Stimulated activated CD8-positive, alpha-beta memory T cell treated with anti-CD3 and anti-CD28 coated beads, Interleukin-7, amount 100 ng/mL, for 1 hour (primary cell): ENCODE measurements at places on chromosomes 2 and 18.

- no peak for DNase-seq
Measured at GRCh38 chr2:191155608-191156071, 4.8 kb upstream of the STAT4 start.

DNA sequence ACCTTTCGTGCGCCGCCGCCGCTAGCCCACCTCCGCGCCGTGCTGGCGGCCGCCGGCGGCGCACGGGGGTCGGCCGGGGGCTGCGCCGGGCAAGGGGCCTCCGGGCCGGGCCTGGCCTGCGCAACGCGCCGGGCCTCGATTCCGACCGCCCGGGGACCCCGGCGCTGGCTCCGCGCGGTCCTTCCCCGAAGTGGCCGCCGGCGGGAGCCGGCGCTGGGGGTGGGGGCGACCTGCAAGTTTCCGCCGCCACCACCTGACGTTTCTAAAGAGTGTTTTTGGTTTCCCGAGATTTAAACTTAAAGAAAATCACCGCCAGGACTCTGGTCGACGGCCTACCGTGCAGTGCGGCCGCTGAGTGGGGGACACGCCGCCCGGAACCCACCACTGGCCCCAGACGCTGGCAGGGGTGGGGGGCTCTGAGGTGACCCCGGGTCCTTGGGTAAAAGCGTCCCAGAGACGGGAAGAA, 3.8 kb upstream of the GATA6 start:
- no peak for DNase-seq

DNA sequence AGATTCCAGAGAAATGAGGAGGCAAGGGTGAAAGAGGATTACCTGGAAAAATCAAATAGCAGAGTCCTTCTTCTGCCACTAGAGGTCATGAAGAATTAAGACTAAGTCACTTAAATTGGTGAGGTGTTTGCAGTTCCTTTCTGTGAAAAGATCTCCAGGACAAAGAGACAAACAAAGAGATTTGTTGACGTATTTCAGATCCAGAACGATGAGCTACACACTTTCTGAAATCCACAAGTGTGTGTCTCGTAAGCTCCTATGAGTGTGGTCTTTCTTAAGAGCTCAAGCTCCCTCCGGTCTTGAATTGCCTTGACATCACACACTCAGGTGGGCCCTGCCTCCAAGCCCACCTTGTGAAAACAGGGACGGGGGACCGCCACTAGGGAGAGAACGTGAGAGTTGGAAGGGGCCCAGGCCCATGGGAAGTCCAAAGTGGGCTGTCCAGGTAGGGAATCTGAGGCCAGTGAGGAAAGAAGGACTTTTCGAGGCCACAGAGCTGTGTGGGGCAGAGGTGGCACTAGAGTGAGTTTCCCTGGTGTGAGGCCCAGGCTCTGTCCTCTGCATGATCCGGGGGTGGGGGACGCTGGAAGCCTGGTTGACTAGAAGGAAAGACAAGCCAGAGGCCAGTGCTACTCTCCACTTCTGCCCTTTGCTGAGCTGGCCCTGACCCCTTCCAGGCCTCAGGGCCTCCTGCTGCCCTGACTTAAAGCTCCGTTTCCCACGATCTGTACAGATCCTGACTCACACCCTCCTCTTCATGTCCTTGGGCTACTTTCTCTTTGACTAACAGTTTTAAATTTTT, 168.1 kb upstream of the NCK2 start:
- no peak for DNase-seq

DNA sequence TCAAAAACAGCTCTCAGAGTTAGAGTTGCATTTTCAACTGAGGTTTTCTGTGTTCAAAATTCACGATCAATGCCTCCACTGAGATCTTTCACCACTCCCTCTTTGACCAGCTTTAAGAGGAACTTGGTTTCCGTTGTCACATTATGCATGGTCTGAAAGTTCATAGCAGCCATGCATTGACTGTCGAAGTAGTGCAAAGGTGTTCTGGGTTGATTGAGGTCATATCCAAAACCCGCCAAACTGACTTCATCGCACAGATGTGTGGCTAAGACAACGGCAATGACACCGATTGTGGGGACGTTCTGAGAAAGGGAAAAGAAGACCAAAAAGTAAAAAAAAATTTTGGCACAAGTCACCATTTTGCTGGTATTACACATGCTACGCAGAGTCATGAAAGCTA, 48.7 kb downstream of the ST3GAL5 start:
- DNase-seq = no peak

DNA sequence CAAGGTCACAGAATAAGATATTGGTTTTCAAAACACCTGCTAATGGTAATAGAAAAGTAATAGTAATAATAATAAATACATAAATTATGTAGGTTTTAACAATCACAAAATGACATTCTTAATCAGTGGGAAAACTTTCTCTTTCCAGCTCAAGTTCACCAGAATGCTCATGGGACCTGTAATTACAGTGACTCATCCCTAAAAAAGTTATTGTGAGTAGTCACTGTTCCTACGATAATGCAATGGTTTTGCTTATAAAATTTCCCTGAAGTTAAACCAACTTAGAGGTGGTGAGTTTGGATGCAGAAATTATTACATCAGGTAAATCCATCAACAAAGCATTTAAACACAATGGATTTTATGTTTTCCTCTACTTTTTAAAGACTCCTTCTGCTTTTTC, 502.3 kb downstream of the PID1 start:
- no peak for DNase-seq

DNA sequence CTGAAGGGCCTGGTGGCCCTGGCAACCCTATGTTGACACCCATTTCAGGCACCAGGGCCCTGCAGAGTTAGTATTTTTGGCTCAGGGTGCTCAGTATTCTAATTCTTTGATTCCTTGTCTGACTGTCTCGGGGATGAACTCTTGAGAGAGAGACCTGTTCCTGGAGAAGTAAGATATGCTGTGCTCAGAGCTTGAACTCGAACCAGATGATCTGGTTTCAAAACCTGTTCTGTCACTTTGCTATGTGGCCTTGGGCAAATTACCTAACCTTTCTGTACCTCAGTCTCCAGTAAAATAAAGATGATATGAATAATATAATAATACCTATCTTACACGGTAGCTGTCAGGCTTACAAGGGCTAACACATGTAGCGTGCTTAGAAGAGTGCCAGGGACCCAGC, 294.2 kb downstream of the DYSF start:
- no peak for DNase-seq

- no peak for DNase-seq
Measured at GRCh38 chr2:144490017-144490416, 29.9 kb downstream of the ZEB2 start.

GRCh38 chr18:598124-598589, 1.4 kb downstream of the CLUL1 start:
- no peak for DNase-seq

DNA sequence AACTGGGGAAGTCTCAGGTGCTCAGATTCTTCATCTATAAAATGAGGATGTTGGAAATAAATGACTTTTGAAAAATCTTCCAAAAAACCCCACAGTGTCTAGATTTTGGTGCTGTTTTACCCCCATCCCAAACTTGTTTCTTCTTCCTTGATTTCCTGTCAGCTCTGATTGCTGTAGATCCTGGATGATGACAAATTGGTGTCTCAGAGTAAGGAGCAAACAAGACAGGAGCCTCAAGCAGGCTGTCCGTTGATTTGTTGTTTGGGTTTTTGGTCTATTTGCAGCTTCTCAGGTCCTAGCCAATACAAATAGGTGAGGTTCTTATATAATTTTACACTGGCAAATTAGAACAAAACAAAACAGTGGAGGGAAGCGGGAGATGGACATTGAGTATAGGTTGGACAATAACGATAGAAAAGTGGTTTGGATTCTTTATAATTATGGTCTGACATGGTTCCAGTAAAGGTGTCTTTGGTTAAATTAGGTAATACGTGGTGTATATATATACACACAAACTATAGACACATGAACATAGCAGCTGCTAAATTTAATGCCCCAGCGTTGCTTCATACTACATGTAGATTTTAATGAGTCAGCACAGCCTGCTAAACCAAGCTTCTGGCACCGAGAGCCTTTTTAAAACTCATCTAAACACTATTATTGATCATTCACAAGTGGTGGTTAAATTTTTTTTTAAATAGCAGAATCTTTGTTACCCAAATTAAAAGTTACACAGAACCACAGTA, 142.5 kb downstream of the FMNL2 start:
- no peak for DNase-seq

DNA sequence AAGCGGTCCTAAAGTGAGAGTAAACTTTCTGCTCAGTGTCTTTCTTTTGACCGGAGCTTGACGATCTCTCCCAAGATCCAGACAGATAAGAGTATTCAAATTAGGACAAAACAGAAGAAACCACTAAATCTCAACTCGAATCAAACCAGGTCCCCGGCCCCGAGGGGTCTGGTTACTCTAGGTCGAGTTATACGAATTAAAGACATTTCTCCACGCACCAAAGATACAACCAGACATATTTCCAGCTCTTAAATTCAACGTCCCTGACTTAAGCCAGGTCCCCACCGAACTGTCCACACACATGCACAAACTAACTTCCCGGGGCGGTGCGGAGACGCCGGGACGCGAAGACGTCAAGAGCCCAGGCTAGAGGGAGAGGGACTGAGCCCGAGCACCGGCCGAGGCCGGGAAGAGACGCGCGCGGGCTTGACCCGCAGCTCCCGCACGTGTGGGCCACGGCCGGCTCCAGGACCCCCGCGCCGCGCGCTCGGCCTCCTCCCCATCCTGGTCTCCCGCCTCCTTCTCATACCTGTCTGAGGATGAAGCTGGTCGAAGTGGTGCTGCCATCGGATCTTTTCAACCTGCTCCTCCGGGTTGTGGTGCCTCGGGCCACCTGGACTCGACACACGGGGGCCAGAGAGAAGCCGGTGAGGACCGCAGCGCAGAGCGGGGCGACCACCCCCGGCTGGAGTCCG, 896 bp downstream of the CACNB4 start:
- no peak for DNase-seq

DNA sequence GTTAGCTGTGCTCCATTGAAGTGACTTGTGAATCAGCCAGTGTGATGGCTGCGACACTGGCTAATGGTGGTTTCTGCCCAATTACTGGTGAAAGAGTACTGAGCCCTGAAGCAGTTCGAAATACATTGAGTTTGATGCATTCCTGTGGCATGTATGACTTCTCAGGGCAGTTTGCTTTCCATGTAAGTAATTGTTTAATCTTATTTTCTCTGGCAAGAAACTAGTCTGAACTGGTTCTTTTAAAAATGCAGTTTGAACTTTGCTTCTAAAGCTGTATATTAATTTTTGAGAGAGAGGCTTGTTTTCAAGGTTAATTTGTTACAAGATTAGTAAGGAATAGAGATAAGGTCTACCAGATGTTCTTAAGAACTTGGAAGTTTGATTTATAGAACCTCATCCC, 46.7 kb downstream of the GLS start:
- DNase-seq = no peak

DNA sequence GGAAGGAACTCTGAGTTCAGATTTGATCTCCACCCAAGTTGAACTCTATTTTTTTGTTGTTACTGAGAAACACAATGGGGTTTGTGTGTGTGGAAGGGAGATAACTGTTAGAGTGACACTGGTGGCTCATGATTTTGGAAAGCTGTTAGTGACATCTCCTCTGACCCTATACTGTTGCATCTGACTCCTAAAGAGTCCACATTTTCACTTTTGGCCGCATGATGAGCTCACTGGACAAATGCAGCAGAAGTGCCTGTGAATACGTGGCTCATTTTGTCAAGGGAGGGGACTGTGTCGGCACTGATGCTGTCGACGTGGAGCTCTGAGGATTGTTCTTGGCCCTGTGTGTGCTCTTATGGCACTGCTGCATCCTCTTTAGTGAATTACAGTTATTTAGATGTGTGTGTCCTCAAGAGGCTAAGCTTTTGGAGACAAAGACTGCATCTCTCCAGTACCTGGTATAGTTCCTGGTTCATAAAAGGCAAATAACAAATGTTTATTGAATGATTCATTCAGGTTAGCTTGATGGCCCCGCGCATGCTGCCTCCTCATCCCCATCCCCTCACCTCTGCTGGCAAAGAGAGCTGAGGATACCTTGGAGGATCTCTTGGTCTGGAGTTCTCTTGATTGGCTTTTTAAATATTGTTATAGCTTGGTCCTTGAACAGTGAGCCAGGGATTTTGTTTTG, 135.4 kb downstream of the PHLPP1 start:
- DNase-seq = no peak

DNA sequence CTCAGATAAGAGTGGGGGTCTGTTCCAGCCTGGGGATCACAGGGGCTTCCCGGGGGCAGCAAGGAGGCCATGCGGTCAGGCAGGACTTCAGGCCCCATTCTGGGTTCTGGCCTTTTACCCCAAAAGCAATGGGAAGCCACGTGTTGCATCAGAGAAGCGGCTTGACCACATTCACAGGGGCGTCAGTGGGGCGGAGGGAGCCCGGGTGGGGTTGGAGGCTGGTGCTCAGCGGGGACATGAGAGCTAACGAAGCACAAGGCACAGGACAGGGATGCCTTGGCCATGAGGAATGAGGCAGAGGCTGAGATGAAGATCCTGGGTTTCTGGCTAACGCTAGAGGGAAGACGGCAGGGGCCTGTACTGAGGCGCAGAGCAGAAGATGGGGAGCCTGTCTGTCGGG, 6.1 kb downstream of the HJURP start:
- no peak for DNase-seq

DNA sequence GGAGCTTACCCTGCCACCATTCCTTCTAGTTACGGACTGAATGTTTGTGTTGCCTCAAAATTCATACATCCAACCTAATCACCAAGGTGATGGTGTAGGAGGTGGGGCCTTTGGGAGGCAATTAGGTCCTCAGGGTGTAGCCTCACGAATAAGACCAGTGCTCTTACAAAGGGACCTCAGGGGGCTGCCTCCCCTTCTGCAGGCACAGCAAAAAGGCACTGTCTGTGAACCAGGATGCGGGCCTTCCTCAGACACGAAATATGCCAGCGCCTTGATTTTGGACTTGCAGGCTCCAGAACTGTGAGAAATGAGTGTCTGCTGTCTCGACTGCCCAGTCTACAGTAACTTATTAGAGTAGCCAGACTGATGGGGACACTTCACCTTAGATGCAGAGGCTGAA, 150.4 kb upstream of the HDAC4 start:
- DNase-seq = no peak

DNA sequence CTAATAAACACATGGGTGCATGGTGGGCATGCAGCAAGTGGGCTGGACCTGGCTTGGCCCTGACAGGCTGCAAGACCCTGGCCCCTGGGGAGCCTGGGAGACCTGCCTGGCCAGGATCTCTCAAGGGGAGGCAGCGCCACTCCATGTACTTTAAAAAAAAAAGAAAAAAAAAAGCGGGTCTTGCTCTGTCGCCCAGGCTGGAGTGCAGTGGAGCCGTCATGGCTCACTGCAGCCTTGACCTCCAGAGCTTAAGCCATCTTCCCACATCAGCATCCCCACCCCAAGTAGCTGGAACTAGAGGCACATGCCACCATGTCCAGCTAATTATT, 29.5 kb upstream of the SEMA4C start:
- DNase-seq = no peak

DNA sequence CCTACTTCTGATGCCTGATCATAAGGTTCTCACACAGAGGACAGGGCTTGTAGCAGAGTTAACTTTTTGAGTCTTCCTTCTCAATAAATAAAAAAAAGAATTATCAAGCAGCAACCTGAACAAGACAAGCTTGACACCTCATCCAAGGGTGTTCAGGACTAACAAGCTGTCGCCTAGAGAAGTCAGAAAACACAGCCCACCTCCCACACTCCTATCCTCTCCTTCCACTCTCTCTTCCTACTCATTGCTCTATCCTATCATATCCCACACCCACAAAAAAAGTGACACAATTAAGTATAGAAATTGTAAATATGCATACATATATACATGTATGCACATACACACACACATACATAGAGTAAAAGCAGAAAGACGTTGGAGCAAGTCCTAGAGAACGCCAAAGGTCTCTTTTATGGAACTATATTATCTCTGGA, 5.4 kb downstream of the NBAS start:
- no peak for DNase-seq
